ENCODE measurements at places on chromosomes 7 and 10. TPM values are rescaled to one million over a fixed set of nuclear protein-coding genes. Genes with fewer than 3 reads are reported as not detected.

GRCh38 chr10:30579574-30579973 is 50.0 kb downstream of the LYZL2 start:
- no peak overlapping the region for H3K27ac ChIP-seq
- no peaks in the 10 kb centered on the region for H3K36me3 ChIP-seq
- no peak for DNase-seq
- H3K4me3 ChIP-seq, result no peak overlapping the region
- H3K27me3 ChIP-seq, result no peaks in the 10 kb centered on the region

GRCh38 chr7:155355745-155356144 is 58.1 kb downstream of the INSIG1 start:
- no peaks in the 10 kb centered on the region for H3K36me3 ChIP-seq
- no peak overlapping the region for H3K4me3 ChIP-seq
- no peak overlapping the region for H3K27ac ChIP-seq
- no peaks in the 10 kb centered on the region for H3K27me3 ChIP-seq
- H3K4me1 ChIP-seq, result no peaks in the 10 kb centered on the region
- no peak for DNase-seq

Gene C10orf143
- 3.2 TPM for total RNA-seq

DNA sequence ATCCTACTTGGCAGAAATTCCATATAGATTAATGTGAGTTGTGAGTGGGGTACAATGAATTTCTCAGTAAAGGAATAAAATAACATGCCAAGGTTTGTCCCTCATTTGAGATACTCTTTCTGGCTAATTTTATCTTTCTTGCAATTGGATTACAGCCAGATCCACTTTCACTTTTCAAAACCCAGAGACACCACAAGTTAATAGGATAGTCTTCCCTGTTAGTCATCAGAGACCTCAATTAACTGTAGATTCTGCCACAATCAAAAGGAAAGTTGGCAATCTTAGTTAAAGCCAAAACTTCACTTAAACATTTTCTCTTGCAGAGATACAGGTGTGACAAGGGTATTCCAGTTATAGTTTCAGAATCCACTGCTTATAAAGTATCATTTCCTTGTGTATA is 91.4 kb upstream of the PHYHIPL start:
- H3K4me1 ChIP-seq, result peaks cover 13% of the 10 kb centered on the region
- no peaks in the 10 kb centered on the region for H3K27me3 ChIP-seq
- no peak overlapping the region for H3K4me3 ChIP-seq
- H3K36me3 ChIP-seq, result no peaks in the 10 kb centered on the region
- no peak overlapping the region for H3K27ac ChIP-seq

GRCh38 chr7:106236065-106236464 is 48.7 kb downstream of the NAMPT start:
- H3K4me3 ChIP-seq, result no peak overlapping the region
- no peaks in the 10 kb centered on the region for H3K4me1 ChIP-seq
- DNase-seq, result peak; percentile 46

DNA sequence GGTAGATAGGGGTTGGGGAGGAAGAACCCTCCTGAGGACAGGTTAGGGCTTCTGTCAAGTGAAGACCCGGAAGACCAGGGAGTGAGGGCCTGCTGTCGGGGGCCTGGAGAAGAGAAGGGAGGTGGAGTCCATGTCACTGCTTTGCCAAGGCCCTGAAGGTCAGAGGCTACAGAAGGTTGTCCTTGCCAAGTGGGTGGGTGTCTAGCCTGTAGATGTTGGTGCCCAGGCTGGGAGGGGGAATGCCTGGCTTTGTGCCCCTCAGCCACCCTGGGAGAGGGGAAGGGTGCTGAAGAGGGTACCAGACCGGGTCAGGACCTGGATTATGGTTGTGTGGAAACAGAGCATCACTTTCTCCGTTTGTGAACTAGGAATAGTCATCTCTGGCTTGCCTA is 67.2 kb upstream of the AQP1 start:
- peak overlapping the region; percentile 49 for H3K27ac ChIP-seq
- no peaks in the 10 kb centered on the region for H3K27me3 ChIP-seq
- H3K36me3 ChIP-seq, result no peaks in the 10 kb centered on the region
- H3K4me1 ChIP-seq, result peaks cover 3% of the 10 kb centered on the region
- no peak overlapping the region for H3K4me3 ChIP-seq
- DNase-seq, result no peak

DNA sequence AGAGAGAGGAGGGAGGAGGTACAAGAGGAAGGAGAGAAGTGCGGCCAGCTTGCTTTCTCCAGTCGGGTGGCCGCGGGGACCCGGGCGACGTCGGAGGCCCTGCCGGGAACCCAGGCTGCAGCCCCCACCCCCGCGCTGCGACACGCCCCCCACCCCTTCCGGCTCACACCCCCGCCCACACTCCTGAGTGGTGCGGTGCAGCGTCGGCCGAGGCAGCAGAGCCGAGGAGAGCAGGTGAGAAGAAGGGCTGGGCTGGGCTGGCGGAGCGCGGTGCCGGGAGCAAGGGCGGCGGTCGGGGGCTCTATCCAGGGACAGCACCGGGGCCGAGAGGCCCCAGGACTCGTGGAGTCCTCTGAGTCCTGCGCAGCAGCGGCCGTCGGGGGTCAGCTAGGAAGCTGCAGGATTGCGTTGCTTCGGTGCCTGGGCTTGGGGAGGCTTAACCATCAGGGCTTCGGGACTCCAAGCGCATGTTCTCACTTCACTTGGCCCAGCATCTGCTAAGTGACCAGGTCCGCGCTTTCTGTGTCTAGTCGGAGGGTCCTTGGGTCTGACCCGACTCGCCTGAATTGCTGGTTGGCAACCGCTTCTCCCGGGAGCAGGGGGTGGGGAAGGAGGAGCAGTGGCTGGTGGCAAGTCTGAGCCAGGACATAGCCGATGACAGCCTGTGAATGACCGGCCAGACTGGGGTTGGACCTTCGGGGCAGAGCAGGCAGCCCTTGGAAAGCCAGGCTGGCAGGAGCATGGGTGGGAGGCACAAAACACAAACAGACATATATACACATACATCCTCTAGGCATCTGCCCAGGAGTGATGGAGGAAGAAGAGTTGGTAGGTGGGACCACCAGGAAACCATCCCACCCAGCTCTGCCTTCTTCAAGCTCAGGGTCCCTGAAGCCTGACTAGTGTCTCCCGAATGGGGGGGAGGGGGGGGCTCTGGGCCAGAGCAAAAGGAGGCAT is 683 bp downstream of the CHAT start:
- no peaks in the 10 kb centered on the region for H3K4me1 ChIP-seq
- peaks cover 4% of the 10 kb centered on the region for H3K27me3 ChIP-seq
- no peak overlapping the region for H3K27ac ChIP-seq
- H3K4me3 ChIP-seq, result no peak overlapping the region
- DNase-seq, result peak; percentile 61

DNA sequence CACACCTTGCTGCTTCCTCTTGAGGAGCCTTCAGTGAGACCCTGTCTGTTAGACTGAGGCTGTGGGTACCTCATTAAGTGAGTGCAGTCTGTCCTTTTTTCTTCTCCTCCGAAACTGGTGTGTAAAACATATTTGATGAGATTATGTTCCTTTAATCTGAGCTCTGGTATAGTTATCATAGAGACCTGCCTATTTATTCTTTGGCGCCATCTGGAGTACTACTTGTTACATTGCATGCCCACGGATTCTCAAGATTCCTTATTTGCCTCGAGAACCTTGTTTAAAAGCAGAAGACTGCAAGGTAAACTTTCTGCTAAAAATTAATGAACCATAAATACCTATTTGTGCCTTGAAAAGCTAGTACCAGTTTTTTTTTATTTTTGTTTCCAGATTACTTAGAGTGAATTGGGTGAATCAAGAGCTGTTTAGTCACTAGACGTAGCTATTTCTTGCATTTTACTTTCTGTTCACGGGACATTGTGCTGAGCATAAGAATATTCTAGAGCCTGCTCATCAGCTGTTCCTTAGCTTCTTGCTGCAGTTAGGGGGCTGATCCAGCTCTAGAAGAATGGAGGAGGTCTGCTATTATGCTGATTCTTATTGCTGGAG is 16.9 kb upstream of the STMP1 start:
- no peak overlapping the region for H3K27ac ChIP-seq
- no peak overlapping the region for H3K4me3 ChIP-seq
- no peaks in the 10 kb centered on the region for H3K4me1 ChIP-seq
- peaks cover 8% of the 10 kb centered on the region for H3K36me3 ChIP-seq
- no peak for DNase-seq

DNA sequence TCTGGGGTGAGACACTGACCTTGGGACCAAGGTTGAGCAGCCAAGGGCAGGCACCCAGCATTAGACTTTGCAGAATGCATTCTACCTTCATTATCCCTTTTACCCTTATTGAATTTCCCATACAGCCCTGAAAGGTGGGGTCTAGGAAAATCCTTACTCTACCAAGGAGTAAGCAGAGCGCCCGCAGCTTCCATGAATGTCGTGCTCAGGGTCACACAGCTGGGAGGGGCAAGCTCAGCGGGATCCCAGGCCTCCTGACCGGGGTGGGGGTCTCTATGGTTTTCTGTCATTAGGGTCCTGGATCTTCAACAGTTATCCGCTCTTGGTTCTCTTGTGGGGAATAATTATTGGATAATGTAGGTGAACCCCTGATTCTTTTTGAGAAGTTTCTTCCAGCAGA is 30.7 kb upstream of the BTBD16 start:
- H3K36me3 ChIP-seq, result peaks cover 16% of the 10 kb centered on the region
- H3K4me3 ChIP-seq, result no peak overlapping the region
- no peak for DNase-seq
- no peaks in the 10 kb centered on the region for H3K4me1 ChIP-seq
- H3K27me3 ChIP-seq, result no peaks in the 10 kb centered on the region
- no peak overlapping the region for H3K27ac ChIP-seq

DNA sequence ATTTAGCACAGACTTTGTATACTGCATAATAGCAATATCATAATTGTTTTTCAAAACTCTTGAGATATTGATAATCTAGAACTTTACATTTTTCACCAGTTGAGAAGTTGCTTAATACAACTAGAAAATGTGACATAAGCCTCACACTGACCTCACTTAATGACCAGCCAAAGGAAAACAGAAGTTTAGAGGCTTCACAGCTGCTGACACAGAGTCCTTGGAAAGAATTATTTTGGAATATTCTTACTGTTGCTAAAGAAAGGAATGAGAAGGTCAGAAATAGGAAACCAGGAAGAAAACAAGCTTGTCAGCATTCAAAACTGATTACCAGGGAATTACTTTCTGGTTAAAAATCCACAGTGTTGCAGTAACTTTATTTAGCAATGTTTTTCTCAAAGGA is 35.5 kb upstream of the WASL start:
- no peaks in the 10 kb centered on the region for H3K36me3 ChIP-seq
- H3K4me3 ChIP-seq, result no peak overlapping the region
- no peak overlapping the region for H3K27ac ChIP-seq
- no peaks in the 10 kb centered on the region for H3K4me1 ChIP-seq
- no peaks in the 10 kb centered on the region for H3K27me3 ChIP-seq

Gene HOXA4
- total RNA-seq, result 11.6 TPM

DNA sequence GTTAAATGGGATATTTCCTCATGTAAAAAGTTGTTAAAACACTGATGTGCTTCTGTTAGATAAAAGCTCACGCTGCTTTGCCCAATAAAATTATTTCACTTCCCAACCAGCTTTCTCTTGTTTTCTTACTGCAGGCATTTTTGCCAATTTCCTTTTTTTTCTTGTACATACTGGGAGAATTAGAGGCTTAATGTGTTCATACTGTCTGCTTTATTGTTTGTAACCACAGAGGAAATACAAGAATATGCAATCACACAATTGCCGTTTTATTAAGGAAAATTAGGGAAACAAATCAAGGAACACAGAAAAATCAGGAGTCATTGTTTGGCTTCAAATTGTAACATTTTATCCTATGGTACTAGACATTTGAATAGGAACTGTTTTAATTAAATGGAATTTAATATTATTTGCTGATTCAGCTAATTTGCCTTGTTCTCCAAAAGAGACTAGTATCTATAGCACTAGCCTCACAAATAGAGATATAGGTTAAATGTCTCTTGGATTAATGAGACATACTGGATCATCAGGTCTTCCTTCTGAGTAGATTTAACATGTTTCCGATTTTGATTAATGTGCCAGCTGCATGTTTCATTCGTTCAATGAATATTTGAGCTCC is 6.4 kb upstream of the VWA2 start:
- H3K4me3 ChIP-seq, result no peak overlapping the region
- DNase-seq, result no peak
- H3K4me1 ChIP-seq, result no peaks in the 10 kb centered on the region
- peaks cover 3% of the 10 kb centered on the region for H3K27me3 ChIP-seq

- H3K27me3 ChIP-seq, result no peaks in the 10 kb centered on the region
- H3K27ac ChIP-seq, result no peak overlapping the region
- H3K36me3 ChIP-seq, result no peaks in the 10 kb centered on the region
- peaks cover 3% of the 10 kb centered on the region for H3K4me1 ChIP-seq
Observed at GRCh38 chr10:119243488-119243887, 36.1 kb downstream of the GRK5 start.

DNA sequence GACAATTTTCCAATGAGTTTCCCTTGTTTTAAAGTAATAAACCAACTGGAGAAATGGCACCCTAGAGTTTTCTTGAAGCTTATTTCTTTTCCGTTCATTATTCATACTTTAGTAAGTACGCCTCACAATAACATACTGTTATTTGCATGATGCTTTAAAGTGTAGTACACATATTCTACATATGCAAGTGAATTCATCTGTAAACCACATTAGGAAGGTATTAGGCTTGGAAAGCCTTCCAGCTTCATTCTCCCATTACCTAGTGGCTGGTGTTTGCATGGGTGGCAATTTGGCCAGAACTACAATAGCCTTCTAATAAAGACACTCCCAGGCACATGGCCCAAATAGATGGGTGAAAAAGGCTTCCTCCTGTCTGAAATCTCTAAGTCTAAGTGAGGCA is 45.5 kb upstream of the KIAA1217 start:
- no peaks in the 10 kb centered on the region for H3K36me3 ChIP-seq
- no peaks in the 10 kb centered on the region for H3K4me1 ChIP-seq
- no peak for DNase-seq
- H3K27ac ChIP-seq, result no peak overlapping the region
- H3K4me3 ChIP-seq, result no peak overlapping the region

- no peak overlapping the region for H3K27ac ChIP-seq
- no peaks in the 10 kb centered on the region for H3K36me3 ChIP-seq
- no peak overlapping the region for H3K4me3 ChIP-seq
Observed at GRCh38 chr7:107857541-107857912, 33.5 kb upstream of the DLD start.

Gene CYP3A7
- total RNA-seq, result not detected

GRCh38 chr10:129808092-129808983 is 155.7 kb downstream of the EBF3 start:
- H3K27ac ChIP-seq, result no peak overlapping the region
- no peaks in the 10 kb centered on the region for H3K27me3 ChIP-seq
- no peak overlapping the region for H3K4me3 ChIP-seq

DNA sequence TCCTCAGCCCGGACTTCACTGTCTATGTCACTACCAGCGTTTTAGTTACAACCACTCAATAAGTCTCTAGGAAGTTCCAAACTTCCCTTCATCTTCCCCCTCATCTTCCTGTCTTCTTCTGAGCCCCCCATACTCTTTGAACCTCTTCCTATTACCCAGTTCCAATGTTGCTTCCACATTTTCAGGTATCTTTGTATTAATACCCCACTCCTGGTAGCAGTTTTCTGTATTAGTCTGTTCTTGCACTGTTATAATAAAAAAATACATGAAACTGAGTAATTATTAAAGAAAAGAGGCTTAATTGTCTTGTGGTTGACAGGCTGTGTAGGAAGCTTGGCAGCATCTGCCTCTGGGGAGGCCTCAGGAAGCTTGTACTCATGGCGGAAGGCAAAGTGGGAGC is 218.6 kb downstream of the BICC1 start:
- DNase-seq, result no peak
- no peaks in the 10 kb centered on the region for H3K27me3 ChIP-seq
- H3K36me3 ChIP-seq, result no peaks in the 10 kb centered on the region
- H3K4me3 ChIP-seq, result no peak overlapping the region

Gene CD36
- 138 TPM for total RNA-seq

Measured in aorta (tissue), 5 donors.